Bladder microvascular endothelial cell (primary cell): ENCODE measurements at places on chromosomes 5 and 9. TPM values are rescaled to one million over a fixed set of nuclear protein-coding genes. Genes with fewer than 3 reads are reported as not detected.

ARHGEF37 gene
- 8.6 and 35.4 TPM in 2 replicates for total RNA-seq

MCTP1 gene
- total RNA-seq, result 266 and 321 TPM in 2 replicates

ALDOB gene
- total RNA-seq, result 0.06 TPM in 1 of 2 replicates, not detected in the other

ZNF354C gene
- 4.4 and 6.7 TPM in 2 replicates for total RNA-seq

SLC6A3 gene
- total RNA-seq, result not detected in 2 replicates

PCDHGA6 gene
- total RNA-seq, result 1.5 and 4.1 TPM in 2 replicates

GDNF gene
- not detected in 2 replicates for total RNA-seq

PCDHGA2 gene
- 0.81 and 1.9 TPM in 2 replicates for total RNA-seq
